Posterior cingulate gyrus (tissue), 11 donors: ENCODE measurements at places on chromosomes 5 and 9.

DNA sequence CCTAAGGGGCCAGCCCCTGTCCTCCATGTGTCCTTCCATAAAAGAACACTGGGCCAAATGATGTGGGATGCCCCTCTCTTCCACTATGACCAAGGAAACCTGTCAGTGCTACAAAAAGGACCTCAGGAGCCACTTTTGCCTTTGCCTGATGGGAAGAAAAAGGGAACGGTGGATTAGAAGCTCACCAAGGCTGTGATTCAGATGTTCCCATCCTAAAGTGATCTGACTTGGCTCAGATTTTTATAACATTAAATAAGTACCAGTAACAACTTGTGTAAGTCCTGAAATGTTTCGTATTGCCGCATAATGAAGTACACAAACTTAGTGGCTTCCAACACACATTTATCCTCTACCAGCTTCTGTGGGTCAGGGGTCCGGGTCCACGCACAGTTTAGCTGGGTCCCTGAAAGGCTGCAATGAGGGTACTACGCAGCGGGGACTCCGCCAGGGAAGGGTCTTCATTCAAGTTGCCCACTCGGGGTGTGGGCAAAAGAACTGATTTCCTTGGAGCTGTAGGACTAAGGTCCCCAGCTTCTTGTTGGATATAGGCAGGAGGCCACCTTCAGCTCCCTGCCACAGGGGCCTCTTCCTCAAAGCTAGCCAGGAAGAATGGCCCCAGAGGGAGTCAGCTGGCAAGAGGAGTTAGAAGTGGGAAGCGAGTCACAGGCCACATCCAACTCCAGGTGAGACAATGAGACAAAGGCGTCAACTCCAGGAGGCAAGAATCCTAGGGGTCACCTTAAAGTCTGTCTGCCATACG is 60.4 kb downstream of the RAPGEF1 start:
- DNase-seq: no peak

DNA sequence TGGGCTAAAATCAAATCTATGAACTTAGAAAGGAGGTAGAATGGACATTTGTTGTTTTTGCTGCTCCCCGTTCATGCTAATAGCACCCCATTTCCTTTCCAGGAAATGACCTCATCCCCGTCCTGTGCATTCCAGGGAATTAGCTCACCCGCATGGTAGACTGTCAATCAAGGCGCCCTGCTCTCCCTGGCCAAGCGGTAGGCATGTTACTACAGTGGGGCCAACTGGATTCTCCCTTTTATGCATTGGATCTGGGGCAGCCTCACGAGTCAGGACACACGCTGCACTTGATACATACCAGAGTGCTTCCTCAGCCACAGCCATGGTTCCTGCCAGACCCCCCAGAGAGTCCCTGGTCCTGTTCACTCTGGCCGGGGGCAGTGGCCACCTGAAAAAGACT is 111.0 kb upstream of the PTCH1 start:
- DNase-seq: no peak

- DNase-seq: no peak
These were observed 124.5 kb downstream of the PDZD2 start for GRCh38 chr5:31763424-31763823.

GRCh38 chr5:17817990-17818389 is 183.7 kb downstream of the TAF11L14 start:
- no peak for DNase-seq

- DNase-seq: no peak
These were observed 2.7 kb upstream of the TMEM267 start for GRCh38 chr5:43486353-43486752.

DNA sequence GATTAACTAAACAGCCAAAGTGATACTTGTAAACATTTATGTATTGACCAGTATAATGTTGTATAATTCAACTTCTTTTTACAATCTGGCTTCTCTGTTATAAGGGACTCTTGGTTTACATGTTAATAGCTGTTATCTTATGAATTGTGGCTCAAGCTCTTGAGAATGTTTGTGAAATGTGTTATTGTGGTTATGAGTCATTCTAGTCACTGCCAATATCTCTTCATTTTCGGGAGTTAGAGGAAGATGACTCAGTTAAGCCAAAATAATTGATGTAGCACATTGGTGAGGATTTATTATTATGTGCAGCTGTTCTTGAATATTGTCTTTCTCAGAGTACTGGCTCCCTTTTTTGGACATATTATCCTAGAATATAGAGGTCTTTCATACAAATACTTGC is 655.2 kb upstream of the RIOK2 start:
- no peak for DNase-seq

GRCh38 chr9:13616491-13617035 is 337.1 kb upstream of the MPDZ start:
- no peak for DNase-seq

- no peak for DNase-seq
These were observed 52.9 kb downstream of the CETN3 start for GRCh38 chr5:90356622-90357021.

- no peak for DNase-seq
These were observed 136.8 kb downstream of the APBA1 start for GRCh38 chr9:69535286-69535832.

- no peak for DNase-seq
These were observed 665.5 kb upstream of the ZNF608 start for GRCh38 chr5:125411744-125412560.

DNA sequence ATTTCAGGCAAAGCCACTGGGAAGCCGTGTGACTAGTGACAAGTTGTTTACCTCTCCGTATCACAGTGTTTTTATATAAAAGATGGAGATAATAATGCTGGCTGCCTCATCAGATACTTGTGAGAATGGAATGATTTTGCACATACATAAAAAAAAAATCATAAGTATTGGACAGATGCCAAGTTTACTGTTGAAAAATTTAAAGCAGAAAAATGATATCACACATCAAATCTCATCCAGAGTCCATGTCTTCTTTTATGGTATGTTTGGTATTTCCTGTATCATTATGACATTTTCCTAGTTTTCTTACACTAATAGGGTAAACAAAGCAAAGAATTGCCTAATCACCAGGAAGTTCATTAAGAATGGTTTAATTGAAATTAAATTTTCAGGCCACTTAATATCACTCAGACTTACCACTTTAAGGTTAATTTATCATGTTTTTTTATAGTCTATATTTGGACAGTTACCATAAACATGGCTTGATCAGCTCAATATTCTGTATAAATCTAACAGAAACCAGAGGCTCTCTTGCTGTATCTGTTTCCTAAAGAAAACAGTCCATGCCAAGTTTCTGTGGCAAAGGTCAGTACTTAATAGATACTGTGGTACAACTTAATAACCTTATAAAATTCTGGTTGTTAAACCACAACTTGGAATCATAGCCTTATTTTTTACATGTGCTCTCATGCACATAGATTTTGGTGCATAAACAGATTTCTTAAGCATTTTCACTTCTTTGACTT is 656.5 kb upstream of the RIOK2 start:
- no peak for DNase-seq

DNA sequence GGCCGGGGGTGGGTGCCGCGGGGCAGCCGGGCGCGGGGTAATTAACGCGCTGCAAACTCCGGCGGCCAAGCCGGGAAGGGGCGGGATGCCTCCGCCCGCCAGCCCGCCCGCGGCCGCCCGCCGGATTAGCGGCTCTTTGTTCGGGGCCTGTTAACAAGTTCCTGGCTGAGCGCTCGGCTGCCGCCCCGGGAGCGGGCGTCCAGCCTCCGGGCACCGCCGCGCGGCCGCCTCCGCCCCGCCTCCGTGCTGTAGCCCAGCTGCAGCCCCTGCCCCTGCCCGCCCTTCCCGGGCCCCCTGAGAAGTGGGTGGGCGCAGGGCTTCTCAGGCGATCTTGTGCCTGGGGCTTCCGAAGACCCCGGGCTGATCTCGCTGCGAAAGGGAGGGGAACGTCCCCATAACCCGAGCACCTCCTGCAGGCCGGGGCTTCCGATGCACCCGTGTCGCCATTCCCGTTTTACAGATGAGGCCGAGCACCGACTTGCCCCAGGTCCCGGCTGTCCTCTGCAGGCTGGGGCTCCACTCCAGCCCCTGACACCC is 7.5 kb downstream of the UNC5A start:
- no peak for DNase-seq

DNA sequence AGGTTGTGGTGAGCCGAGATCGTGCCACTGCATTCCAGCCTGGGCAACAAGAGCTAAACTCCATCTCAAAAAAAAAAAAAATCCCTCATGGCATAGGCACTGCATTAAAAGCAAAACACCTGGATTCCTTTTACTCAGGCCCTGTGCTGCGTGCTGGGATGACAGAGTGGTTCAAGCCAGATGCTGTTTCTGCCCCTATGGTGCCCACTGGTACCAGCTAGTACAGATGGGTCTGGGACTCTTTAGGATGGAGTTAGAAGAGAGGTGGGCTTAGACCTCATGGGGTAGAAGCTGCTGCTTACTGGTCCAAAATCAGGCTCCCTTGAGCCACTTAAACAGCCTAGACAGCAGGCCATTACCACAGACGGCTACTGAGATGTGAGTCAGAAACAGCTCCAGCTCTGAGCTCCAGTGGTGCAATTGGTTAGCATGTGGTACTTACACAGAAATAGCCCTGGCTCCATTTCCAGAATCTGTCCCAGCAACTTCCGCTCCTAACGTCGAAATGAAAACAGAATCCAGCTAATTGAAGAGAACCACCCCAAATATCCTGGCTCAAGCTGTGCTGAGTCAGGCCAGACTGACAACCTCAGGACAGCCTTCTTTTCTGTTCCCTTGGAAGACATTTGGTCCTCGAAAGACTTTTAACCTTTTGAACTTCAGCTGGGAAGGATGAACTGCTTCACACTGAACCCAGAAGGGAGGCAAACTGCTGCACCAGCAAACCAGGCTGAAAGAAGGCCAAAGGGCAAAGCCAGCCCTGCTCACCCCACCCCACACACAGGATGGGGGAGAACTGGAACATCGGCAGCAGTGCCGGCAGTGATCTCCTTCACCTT is 15.5 kb downstream of the C5orf15 start:
- no peak for DNase-seq

DNA sequence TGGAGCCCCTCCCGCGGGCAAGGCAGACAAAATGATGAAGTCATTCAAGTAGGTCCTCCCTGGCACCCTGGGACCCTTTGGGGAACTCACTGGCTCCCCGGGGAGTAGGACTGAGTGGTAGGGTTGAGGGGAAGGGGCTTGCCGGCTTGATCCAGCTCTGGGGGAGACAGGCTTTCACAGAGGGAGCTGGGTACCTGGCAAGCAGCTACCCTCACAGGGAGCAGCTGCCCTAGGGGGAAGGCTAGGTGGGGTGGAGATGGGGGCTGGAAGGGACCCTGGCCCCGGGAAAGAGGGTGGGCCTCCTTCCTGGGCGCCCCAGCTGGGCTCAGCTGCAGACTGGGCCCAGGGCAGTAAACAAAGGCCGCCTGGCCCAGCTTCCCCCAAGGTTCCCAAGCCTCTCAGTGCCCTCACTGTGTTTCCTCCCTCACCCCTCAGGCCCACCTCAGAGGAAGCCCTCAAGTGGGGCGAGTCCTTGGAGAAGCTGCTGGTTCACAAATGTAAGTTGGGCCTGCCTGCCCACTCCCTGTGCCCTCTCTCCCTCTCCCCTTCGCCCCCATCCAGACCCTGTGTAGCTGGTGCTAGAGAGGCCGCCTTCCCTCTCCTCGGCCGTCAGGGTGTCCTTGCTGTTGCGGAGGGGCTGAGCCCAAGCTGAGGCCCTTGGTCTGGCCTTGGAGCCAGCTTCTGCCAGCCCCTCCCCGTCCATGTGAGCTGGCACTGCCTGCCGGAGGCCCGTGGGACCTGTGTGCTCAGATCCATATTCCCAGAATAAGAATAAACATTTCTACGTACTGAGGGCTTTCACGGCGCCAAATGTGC is 131.2 kb downstream of the RGS3 start:
- no peak for DNase-seq

GRCh38 chr9:124216474-124217176 is 41.1 kb upstream of the NEK6 start:
- no peak for DNase-seq

DNA sequence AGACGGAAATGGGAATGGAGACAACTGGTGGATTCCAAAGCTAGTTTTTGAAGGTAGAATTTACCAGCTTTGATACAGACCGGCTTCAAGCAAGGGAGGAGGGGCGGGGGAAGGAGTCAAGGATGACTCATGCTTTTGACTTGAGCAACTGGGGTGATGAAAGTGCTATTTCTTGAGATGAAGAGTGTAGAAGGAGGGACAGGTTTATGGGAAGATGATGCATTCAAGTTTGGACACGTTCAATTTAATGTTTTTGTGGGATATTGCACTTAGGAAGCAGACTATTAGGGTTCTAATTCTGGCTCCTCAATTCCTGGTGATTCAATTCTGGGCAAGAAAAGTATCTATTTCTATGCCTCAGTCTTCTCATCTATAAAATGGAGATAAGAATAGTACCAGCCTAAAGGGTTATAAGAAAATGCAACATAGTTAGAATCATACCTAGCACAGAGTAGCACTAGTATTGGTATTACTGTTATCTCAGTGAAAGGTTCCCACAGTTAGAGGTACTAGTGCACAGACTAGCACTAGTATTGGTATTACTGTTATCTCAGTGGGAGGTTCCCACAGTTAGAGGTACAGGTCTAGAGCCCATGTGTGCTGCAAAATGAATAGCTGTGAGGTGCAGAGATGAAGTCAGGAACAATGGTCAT is 4.6 kb downstream of the NIPAL4 start:
- no peak for DNase-seq

DNA sequence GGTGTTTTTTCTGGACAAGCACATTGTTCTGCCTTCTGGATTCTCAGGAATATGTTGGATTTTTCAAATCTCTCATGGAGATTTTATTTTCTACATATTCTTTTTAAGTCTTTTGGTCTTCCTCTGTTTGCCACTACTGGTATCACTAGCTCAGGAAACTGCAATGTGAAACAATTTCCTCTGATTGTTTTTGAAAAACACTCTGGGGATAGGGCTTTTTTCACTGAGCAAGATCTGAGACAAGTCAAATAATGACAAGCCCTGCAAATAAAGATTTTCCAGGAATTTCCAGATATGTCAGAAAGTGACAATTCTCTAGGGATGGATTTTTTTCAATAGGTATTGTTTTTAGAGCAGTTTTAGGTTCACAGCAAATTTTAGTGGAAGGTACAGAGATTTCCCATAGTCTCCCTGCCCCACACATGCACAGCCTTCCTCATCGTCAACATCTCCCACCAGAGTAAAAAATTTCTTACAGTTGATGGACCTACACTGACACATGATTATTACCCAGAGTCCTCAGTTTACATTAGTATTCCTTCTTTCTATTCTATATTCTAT is 86.9 kb upstream of the TMEM161B start:
- no peak for DNase-seq

DNA sequence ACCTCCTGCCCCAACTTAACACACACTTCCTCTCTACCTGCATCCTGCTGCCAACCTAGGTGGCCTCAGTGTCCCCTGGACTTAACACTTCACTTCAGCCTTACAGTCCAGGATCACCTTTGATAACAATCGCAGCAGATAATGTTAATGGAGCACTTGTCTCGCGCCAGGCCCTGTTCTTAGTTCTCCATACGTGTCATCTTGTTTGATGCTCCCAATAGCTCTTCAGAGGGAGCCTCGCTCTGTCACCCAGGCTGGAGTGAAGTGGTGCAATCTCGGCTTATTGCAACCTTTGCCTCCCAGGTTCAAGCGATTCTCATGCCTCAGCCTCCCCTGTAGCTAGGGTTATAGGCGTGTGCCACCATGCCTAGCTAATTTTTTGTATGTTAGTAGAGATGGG is 62.7 kb upstream of the SHB start:
- DNase-seq: no peak
